ENCODE measurements at places on chromosomes 3 and 15. TPM values are rescaled to one million over a fixed set of nuclear protein-coding genes. Genes with fewer than 3 reads are reported as not detected.

DNA sequence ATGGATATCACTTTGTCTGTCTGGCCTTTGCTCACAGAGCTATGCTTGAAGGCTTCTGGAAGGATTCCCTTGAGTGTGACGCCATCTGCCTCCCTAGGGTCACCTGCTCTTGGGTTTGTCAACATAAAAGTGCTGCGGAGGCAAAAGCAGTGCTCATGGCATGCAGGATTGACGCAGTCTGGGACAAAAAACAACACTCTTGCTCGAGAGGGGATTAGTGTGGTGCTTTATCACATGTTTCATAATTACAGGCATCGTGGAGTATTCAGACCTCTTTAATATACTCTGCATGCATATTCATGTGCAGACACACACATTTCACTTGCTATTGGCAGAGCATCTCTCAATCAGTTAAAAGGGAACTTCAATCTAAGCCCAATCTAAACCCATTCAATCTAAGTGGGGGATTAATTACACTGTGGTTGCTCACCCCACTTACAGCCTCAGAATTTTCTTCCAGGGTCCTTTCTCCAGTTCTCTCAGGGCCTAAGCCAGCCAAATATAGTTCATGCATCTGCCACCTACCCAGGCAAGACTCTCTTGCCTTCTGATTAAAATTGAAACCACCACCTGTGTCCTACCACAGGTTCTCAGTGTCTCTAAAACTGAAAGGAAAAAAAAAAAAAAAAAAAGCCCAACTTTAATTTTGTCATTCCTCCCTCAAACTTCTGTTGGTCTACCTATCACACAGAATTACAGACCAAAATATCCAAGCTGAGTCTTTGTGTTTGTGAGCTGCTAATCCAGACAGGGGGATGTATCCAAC, 75.6 kb downstream of the BFSP2 start:
- DNase-seq: no peak

GRCh38 chr3:4814305-4814903, 164.8 kb upstream of the BHLHE40 start:
- DNase-seq: no peak

DNA sequence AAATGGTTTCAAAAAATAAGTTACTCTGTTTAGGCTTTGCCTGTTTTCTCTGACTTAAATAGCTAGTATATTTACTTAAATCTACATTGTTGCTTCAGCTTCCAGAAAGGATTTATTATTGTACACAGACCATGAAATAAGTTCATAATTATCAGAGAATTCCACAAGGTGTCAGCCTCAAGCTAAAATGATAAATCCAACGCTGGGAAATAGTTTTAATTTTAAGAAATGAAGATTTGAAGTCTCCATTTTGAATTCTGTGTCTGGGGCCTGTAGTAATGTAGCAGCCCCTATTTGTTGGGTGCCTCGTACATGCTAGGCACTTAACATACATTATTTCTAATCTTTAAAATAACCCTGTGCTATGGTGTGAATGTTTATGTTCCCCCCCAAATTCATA, 92.6 kb upstream of the KCNMB2 start:
- no peak for DNase-seq

GRIP2 gene
- total RNA-seq: 3.1 TPM

- DNase-seq: no peak
These were observed 205.0 kb downstream of the UBE3A start for GRCh38 chr15:25233766-25234350.

DNA sequence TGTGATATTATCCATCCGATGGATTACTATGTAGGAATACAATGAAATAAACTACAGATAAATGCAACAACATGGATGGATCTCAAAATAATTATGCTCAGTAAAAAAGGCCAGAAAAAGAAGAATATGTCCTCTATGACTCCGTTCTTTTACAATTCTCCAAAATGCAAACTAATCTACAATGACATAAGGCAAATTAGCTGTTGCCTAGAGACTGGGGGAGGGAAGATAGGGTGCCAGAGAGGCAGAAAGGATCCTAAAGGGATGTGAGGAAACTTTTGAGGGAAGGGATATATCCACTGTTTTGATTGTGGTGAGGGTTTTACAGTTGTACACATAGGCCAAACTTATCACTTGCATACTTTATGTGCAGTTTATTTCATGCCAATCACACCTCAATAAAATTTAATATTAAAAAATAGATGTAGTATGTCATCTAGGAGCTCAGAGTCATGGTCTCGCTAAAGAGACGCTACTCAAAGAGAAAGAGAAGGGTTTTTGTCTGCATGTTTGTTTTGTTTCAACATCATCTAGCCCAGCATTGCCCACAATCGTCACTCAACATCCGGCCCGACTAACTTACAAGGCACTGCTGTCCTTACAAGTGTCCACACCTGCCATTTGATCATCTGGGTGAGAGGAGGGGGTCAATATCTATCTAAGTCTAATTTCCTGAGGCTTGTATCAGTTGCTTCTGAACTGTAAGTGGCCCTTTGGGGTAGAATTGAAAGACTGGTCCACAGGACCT, 29.5 kb downstream of the HES1 start:
- no peak for DNase-seq

GRCh38 chr15:98311566-98312188, 336.7 kb upstream of the IGF1R start:
- DNase-seq: peak; percentile 77
